Fibroblast of lung (primary cell): ENCODE measurements at places on chromosomes 3 and 15. TPM values are rescaled to one million over a fixed set of nuclear protein-coding genes. Genes with fewer than 3 reads are reported as not detected.

Gene FETUB
- total RNA-seq: not detected in 2 replicates

DNA sequence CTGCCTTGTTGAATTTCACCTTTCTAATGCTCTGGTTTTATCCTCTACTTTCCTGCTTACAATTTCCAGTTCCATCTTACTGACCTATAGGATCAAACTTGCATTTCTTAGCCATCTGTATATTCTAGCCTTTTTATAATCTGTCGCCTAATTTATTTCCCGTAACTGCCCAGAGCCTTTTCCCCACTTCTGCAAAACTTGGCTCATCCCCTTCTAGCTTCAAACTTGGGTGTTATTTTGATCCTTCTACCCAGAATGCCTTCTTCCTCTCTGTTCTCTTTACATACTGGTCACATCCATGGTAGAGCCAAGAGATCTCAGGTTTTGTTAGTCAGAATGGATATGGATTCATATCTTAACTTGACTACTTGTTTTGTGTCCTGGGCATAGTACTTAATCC, 2.6 kb downstream of the SACM1L start:
- H3K27ac ChIP-seq: no peak overlapping the region
- H3K4me1 ChIP-seq: peaks cover 6% of the 10 kb centered on the region
- no peak for DNase-seq
- no peak overlapping the region for H3K4me3 ChIP-seq

Gene IL16
- total RNA-seq: 3.1 and 5.0 TPM in 2 replicates

DNA sequence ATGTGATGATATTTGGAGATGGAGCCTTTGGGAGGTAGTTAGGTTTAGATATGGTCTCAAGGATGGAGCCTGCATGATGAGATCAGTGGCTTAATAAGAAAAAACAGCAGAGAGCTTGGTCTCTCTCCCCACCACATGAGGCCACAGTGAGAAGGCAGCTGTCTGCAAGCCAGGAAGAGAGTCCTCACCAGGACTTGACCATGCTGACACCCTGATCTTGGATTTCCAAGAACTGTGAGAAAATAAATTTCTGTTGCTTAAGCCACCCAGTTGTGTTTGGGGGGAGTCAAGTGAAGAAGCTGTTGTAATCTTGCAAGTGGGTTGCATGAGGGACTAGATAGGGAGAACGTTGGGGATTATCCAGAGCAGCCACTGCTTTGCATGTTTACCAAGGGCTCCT, 62.3 kb upstream of the TNFAIP8L3 start:
- H3K4me1 ChIP-seq: no peaks in the 10 kb centered on the region
- no peak overlapping the region for H3K4me3 ChIP-seq
- peaks cover 19% of the 10 kb centered on the region for H3K27me3 ChIP-seq
- no peaks in the 10 kb centered on the region for H3K36me3 ChIP-seq

Gene SLC28A2
- not detected in 2 replicates for total RNA-seq

DNA sequence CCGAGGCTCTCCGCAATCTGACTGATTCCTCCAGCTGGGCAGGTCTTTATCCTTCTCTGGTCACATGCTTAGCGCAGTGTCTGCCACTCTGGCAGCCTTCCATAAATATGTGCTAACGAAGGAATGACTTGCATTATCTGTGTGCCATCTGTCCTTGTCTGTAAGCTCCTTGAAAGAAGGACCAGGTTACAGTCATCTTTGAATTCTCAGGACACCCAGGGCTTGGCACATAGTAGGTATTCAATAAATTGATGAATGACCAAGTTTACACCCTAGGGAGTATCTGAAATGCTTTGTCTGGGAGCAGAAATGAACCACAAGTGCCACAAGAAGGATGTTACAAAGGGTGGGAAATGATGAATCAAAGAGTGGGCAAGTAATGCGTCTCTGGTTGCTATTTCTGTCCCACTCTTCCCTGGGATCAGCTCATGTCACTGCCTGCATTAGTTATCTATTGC, 16.5 kb upstream of the FAM3D start:
- no peak for DNase-seq
- no peaks in the 10 kb centered on the region for H3K36me3 ChIP-seq
- H3K4me3 ChIP-seq: no peak overlapping the region

DNA sequence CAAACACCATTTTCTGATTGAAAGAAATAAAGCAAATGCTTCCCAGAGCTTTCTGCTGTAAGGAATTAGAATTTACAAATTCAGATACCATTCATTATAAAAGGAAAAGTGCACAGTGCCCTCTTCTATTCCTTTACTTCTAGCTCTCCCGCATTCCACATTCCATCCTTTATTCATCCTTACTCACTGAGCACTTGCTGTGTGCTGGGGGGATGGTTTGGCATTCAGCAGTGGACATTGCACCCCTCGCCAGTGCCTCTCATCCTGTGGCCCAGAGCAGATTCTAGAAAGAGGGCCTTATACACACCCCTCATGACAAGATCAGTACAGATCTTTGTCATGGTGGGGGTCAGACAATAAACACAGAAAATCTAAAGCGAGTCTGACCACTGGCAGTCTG, 73.0 kb downstream of the MGLL start:
- no peak overlapping the region for H3K27ac ChIP-seq
- DNase-seq: no peak
- H3K4me1 ChIP-seq: peaks cover 36% of the 10 kb centered on the region
- peaks cover 2% of the 10 kb centered on the region for H3K36me3 ChIP-seq

DNA sequence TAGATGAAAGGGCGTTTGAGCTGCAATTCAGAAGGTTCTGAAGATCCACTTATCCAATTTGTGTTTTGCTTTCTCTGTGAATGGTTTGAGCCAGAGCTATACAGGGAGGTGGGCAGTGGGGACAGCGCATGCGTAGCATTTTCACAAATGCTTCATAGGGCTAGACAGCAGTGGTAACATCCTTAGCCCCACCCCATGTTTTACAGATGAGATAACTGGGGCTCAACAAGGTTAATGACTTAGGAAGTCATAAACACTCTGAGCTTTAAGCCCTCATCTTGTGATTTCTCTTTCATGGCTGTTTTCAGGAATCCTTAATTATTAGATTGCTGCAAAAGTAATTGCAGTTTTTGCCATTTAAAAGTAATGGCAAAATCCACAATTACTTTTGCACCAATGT, 408.7 kb downstream of the IL5RA start:
- no peaks in the 10 kb centered on the region for H3K4me1 ChIP-seq
- no peak overlapping the region for H3K4me3 ChIP-seq
- DNase-seq: no peak
- no peaks in the 10 kb centered on the region for H3K27me3 ChIP-seq
- no peak overlapping the region for H3K27ac ChIP-seq
- H3K36me3 ChIP-seq: no peaks in the 10 kb centered on the region

GRCh38 chr3:118269537-118270125, 765.0 kb downstream of the IGSF11 start:
- no peak overlapping the region for H3K27ac ChIP-seq
- H3K36me3 ChIP-seq: no peaks in the 10 kb centered on the region
- no peak for DNase-seq
- no peaks in the 10 kb centered on the region for H3K27me3 ChIP-seq

GRCh38 chr3:32399030-32399620, 7.5 kb downstream of the CMTM7 start:
- peak; percentile 77 for DNase-seq
- H3K4me1 ChIP-seq: peaks cover 5% of the 10 kb centered on the region
- no peaks in the 10 kb centered on the region for H3K27me3 ChIP-seq
- H3K36me3 ChIP-seq: no peaks in the 10 kb centered on the region
- no peak overlapping the region for H3K4me3 ChIP-seq

DNA sequence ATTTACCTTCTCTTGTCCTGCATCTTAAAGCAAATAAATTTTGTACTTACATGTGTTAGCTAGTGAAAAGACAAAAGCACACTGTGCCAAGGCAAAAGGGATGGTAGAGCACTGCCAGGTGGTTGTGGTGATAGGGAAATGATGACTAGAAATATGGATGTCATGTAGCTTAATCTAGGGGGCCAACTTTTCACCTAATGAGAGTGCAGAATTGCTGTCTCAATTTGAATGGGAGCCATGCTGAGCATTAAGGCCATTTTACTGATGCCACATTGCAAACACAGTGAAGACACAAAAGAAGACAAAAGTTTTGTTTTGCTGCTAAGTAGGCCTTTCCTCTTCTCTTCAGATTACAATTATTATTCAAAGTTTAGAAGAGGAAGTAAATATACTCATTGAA, 274.7 kb downstream of the PDCD6IP start:
- H3K36me3 ChIP-seq: no peaks in the 10 kb centered on the region
- no peaks in the 10 kb centered on the region for H3K4me1 ChIP-seq
- H3K27me3 ChIP-seq: no peaks in the 10 kb centered on the region
- no peak overlapping the region for H3K4me3 ChIP-seq

- no peaks in the 10 kb centered on the region for H3K27me3 ChIP-seq
- no peaks in the 10 kb centered on the region for H3K36me3 ChIP-seq
- no peaks in the 10 kb centered on the region for H3K4me1 ChIP-seq
Observed at GRCh38 chr3:72938471-72939265, 50.8 kb downstream of the GXYLT2 start.

DNA sequence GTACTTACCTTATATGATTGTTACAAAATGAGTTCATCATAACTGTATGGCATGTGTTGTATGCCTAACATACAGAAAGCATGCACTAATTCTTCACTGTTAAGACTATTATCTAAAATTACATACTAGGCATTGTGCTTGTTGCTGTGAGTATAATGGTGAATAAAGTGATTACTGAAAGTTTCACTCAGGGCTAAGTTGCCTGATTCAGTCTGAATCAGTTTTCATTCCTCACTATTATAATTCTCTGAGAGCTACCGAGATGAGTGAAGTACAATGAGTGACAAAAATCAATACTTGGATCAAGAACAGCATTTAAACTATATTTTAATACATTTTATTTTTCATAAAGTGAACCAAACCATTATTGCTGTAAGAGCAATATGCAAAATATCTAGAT, 7.5 kb upstream of the GCSAM start:
- DNase-seq: no peak
- no peak overlapping the region for H3K4me3 ChIP-seq
- no peak overlapping the region for H3K27ac ChIP-seq

DNA sequence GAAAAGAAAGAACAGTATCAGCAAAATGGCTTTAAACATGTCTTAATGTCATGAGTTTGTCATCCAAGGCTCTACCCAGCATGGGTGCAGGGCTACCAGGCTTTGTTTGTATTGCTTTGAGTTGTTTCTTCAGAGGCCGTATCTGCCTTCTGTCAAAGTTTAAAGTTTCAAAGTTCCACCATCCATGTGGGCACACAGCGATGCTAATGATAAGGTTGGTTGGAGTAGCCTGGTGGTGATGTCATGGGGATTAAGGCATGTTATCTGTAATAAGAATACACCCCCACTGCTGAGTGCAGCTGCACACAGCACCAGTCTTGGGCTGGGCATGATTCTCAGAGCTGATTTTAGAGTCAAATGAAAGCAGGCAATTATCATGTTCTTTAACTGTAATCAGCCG, 72.0 kb upstream of the LRTM1 start:
- peak; percentile 63 for DNase-seq
- H3K36me3 ChIP-seq: no peaks in the 10 kb centered on the region
- H3K27me3 ChIP-seq: no peaks in the 10 kb centered on the region
- H3K4me3 ChIP-seq: no peak overlapping the region

DNA sequence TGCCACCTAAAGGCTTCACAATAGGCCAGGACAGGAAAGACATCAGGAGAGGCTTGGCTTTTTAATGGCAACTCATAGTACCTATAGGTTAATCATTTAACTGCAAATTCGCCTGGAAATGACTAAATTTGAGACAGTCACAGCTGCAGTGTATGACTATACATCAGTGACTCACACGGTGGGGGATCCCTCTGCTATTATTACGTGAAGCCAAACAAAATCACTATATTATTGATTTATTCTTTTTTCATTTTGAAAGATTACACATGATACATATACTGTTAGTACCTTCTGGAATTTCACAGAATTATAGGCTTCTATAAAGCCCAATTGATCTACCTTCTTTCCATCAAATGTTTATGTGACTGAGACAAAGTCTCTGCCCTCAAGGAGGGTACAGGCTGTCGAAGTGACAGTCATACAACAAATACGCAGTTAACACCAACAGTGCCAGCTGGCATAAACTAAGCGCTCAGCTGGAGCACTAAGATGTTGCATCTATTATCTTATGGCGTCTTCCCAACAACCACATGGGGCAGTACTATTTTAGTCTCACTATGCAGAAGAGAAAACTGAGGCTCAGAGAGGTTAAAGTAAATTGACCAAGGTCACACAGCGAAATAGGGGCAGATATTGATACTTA, 82.0 kb upstream of the LMOD3 start:
- no peaks in the 10 kb centered on the region for H3K27me3 ChIP-seq
- H3K4me3 ChIP-seq: no peak overlapping the region
- H3K36me3 ChIP-seq: no peaks in the 10 kb centered on the region
- peak; percentile 24 for DNase-seq
- no peak overlapping the region for H3K27ac ChIP-seq
- H3K4me1 ChIP-seq: no peaks in the 10 kb centered on the region

DNA sequence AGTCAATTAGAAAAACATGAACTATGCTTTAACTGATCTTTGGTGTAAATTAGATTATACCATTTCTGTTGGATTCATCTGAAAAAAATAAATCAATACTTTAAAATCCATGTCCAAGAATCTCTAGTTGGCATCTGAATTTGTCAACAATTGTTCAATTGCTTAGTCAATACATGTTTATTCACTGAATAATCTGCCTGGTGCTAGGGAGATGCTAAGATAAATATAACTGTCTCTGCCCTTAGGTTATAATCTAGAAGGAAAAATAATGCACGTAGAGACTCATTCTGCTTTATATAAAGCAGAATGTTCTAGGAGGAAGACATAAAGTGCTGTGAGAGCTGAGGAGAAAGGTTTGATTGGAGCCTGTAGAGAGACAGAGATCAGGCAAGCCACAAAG, 537.2 kb upstream of the IL12A start:
- H3K4me3 ChIP-seq: no peak overlapping the region
- no peaks in the 10 kb centered on the region for H3K4me1 ChIP-seq
- H3K27me3 ChIP-seq: no peaks in the 10 kb centered on the region
- H3K36me3 ChIP-seq: no peaks in the 10 kb centered on the region
- H3K27ac ChIP-seq: no peak overlapping the region

Gene GPR27
- under 0.01 TPM in 1 of 2 replicates, not detected in the other for total RNA-seq

Gene C2CD4A
- total RNA-seq: not detected in 2 replicates

Gene GOLGA8O
- total RNA-seq: 0.77 and 0.99 TPM in 2 replicates

DNA sequence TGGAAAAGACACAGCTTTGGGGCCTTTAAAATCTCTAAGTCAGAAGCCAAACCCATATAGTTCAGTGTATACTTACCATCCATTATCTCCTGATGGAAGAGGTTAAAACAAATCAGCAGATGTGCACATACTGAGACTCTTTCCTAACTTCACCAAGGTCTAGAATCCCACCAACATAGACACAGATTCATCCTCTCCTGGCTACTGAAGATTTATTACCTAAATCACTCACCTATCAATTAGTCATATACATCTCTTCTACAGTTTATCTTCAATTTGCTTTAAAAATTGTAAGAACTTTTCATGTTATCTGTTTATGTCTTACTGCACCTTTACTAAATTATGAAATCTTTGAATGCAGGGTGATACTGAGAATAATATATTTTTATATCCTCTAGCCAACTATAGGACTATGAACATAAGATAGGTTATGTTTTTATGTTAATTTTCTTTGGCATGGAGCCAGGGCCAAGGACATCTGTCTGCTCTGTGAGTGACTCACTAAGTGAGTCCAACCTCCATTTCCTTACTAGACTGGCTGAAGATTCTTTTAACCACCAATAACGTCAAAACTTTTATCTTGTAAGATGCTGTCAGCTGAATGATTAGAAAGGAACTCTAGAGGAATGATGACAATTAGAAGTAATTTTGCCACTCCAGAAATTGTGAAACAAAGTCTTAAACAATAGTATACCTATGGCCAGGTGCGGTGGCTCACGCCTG, 397.6 kb downstream of the FOXP1 start:
- H3K36me3 ChIP-seq: no peaks in the 10 kb centered on the region
- DNase-seq: peak; percentile 89
- no peak overlapping the region for H3K4me3 ChIP-seq

GRCh38 chr3:116561529-116561928, 116.2 kb upstream of the LSAMP start:
- no peak overlapping the region for H3K4me3 ChIP-seq
- H3K36me3 ChIP-seq: no peaks in the 10 kb centered on the region
- H3K27me3 ChIP-seq: no peaks in the 10 kb centered on the region
